ENCODE measurements at places on chromosomes 16 and 17. TPM values are rescaled to one million over a fixed set of nuclear protein-coding genes. Genes with fewer than 3 reads are reported as not detected.

ZFHX3 gene
- total RNA-seq: 3.7 TPM

VMO1 gene
- total RNA-seq: 0.13 TPM

NOG gene
- total RNA-seq: 41.2 TPM

SMIM5 gene
- total RNA-seq: not detected

CCL7 gene
- total RNA-seq: not detected

GTF3C1 gene
- 84.8 TPM for total RNA-seq

NOXO1 gene
- total RNA-seq: not detected

Data from mammary microvascular endothelial cell (primary cell).